NCI-H1436 (cell line): ENCODE measurements at places on chromosomes 4 and X.

GRCh38 chrX:129772796-129773431 is 6.8 kb upstream of the SASH3 start:
- no peak for DNase-seq

GRCh38 chr4:37758226-37758625 is 68.3 kb upstream of the PGM2 start:
- DNase-seq, result no peak

DNA sequence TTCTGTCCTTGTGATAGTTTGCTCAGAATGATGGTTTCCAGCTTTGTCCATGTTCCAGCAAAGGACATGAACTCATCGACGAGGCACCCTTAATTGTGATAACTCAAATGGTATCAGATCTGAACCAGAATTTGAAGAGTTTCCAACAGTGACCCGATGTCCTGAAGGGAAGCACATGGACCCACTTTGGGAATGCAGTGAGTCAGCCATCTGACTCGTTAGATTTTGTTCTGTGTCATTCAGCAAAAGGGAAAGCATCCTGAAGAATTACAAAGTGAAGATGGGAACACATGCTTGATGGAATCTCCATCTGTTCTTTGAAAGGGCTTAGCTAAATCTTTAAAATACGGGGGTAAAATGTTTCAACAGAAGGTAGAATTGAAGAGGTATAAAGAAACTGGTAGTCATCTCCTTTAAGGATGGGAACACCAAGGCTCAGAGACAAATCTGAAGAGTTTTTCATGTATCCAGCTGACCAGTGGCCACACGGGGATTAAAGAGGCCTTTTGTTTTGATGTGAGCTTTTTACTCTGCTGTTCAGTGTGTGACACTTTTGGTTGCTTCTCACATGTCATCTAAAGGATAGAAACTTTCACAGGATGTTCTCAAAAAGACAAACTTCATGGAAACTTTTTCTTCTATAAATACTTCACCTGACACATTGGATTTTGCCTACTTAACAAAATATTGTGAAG is 393.8 kb downstream of the INPP4B start:
- DNase-seq, result no peak

- DNase-seq, result no peak
Observed at GRCh38 chr4:150178161-150178560, 99.9 kb downstream of the DCLK2 start.

DNA sequence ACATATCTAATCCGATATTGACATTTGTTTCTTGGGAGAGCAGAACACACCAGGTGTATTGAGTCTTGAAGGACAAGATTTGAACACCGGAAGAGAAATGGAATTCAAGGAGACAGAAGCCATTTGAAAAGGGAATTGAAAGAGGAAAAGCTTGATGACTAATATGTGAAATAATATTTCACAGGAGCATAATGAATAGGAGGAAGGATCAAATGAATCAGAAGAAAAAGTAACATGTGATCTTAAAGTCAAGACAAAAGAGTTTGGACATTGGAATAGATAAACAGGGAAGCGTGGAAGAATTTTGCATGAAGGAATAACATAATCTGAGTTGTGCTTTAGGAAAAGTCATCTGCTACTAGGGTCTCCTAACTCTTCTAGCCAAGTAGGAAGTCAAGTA is 145.5 kb upstream of the PDHA2 start:
- no peak for DNase-seq
